ENCODE measurements at places on chromosomes 2 and 18. TPM values are rescaled to one million over a fixed set of nuclear protein-coding genes. Genes with fewer than 3 reads are reported as not detected.

AKAIN1 gene
- total RNA-seq = 1.3 TPM

UGT1A4 gene
- not detected for total RNA-seq

SULT1C4 gene
- total RNA-seq = 39.4 TPM

EN1 gene
- total RNA-seq = 0.16 TPM
